GM12864 (cell line): ENCODE measurements at places on chromosomes 3 and 15.

GRCh38 chr3:140586311-140586710 lies 91.6 kb upstream of the TRIM42 start:
- no peak for DNase-seq

- no peak for DNase-seq
Measured at GRCh38 chr3:187006864-187007630, 76.7 kb downstream of the ST6GAL1 start.

DNA sequence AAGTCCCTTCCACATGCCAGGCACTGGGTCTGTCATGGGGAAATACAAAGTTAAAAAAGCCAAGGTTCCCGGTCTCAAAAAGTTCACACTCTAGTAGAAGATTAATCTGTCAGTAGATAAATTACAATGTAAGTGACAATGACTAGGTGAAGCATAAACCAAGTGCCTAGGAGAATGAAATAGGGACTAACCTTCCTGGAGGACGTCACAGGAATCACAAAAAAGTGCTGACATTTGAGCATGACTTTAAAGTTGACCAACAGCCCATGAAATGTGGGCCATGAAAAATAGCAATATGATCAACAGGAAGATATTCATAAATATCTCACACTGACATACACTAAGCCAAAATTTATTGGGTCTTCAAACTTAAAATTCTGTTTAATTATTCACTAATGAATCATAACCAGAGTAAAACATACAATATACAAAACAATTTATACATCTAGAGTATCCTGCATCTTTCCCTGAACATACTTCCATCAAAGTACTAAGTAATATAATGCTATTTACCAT lies 20.0 kb downstream of the COPS2 start:
- no peak for DNase-seq

DNA sequence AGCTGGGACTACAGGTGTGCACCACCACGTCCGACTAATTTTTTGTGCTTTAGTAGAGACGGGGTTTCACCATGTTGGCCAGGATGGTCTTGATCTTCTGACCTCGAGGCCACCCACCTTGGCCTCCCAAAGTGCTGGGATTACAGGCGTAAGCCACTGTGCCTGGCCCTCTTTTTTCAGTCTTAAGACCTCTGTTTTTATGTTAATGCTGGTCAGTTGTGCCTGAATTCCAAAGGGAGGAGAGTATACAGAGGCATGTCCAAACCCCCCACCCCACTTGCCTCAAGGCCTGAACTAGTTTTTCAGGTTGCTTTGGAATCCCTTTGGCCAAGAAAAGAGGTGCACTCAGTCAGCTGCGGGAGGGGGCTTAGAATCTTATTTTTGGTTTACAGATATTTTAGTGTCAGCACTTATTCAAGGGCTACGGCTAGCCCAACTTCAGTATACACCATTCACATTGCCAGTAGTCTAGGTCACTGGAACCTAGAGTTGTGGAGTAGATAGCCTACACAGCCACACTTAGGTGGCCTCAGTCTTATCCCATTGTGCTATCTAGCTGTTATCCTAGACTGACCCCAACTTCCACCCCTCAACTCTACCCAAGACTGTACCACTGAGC lies 128.0 kb upstream of the TPM1 start:
- DNase-seq: no peak

DNA sequence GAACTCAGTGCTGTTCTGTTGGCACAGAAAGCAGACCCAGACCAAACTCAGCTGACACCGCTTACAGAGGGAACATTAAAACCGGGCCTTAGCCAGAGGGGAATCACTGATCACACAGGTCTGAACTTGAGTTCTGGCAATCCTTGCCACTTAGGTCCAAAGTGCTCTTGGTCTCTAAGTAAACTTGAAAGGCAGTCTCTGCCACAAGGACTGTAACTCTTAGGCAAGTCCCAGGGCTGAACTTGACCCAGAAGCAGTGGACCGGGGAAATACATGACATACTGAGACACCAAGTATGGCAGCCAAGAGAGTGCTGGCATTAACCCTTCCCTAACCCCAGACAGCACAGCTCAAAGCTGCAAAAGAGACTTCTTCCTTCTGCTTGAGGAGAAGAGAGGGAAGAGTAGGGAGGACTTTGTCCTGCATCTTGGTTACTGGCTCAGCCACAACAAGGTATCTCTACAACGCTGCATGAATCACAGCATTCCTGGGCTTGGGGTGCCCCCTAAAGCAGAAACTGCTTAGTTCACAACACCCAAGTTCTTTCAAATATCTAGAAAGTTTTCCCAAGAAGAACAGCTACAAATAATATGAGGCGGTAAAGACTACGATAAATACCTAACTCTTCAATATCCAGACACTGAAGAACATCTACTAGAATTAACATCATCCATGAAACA lies 32.5 kb downstream of the NAALADL2 start:
- no peak for DNase-seq

- DNase-seq: no peak
Measured at GRCh38 chr3:177459401-177459800, 262.1 kb upstream of the TBL1XR1 start.

DNA sequence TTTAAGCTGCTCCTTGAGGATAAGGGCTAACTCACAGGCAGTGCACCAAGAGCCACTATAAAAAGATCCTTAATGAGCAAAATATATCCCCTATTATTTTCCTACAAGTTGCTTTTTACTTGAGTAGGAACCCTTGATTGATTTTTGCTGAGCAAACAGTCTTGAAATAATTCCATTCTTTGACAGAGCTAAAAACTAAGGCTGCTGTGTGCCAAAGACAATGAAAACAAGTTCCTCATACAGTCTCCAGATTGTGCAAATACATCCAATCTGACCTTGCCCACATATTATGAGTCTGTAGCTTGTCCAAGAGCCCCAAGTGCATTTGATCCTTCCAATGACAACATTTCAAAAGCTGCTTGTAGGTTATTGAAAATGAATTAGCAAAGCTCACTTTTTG lies 15.0 kb downstream of the PRKAR2A start:
- no peak for DNase-seq

- DNase-seq: no peak
Measured at GRCh38 chr3:37819591-37819990, 42.1 kb upstream of the CTDSPL start.

GRCh38 chr15:34341381-34342212 lies 1.3 kb downstream of the NOP10 start:
- DNase-seq: no peak

GRCh38 chr3:155519078-155519477 lies 225.6 kb upstream of the STRIT1 start:
- no peak for DNase-seq

- DNase-seq: no peak
Measured at GRCh38 chr15:70632491-70633102, 130.8 kb downstream of the UACA start.

GRCh38 chr15:69424748-69425413 lies 10.7 kb downstream of the KIF23 start:
- DNase-seq: no peak

DNA sequence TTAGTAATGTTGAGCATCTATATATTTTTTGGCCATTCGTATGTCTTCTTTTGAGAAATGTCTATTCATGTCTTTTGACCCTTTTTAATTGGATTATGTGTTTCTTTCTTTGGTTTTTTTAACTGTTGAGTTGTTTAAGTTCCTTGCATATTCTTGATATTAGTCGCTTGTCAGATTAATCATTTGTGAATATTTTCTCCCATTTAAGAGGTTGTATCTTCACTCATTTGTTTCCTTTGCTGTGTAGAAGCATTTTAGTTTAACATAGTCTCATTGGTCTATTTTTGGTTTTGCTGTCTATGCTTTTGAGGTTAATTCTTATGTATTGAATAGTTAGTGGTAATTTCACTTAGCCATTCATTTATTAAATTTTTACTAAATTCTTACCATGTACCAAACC lies 283.8 kb downstream of the ZPLD1 start:
- no peak for DNase-seq

DNA sequence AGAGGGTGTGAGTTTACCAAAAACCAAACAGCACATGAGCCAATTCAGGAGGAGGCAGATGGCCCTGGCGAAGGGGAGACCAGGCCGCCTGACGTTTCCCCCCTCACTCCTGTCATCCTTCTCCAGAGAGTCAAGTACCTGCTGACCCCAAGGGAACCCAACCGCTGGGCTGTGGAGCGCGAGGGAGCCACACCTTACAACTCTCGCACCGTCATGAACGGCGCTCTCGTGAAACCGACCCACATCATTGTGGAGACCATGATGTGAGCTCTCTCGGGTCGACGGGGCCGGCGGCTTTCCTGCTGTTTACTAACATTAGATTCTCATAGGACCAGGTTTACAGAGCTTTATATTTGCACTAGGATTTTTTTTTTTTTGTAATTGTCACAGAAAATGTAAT lies 55.4 kb downstream of the GRIP2 start:
- no peak for DNase-seq

DNA sequence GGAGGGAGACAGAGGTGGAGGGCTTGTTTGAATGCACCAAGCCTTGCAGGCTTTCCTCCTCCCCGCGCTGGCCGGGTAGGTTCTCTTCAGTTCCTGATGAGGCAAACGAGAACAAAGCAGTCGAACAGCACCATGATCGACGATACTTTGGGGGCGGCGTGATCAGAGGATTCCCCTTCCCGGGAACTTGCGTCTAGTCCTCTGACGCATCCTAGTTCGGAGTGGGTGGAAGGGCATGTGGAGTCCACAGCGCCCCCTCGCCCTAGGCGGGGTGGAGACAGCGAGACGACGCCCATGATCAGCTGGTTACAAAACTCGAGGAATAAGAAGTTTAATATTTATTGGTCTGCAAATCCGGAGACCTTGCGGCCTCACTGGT lies 452 bp upstream of the SV2B start:
- no peak for DNase-seq

- DNase-seq: peak; percentile 46
Measured at GRCh38 chr3:88150371-88150770, 612 bp downstream of the C3orf38 start.

DNA sequence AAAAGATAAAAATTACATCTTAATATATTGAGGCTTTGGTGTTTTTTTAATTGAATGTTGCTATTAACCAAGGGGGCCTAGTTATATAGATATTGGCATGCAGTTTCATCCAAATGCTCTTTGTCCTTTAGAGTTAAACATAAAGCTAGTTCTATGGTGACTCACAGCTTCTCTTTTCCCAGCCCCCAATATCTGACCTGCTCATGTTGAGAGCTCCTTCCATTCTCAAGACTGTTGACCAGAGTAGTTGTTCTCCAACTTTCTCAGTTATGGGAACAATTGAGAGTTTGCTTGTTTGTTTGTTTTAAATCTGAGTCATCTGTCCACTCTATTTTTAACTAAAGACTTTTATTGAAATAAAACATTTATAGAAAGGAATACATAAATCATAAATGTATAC lies 15.8 kb upstream of the RARB start:
- DNase-seq: no peak

GRCh38 chr3:129867506-129868124 lies 25.9 kb downstream of the TMCC1 start:
- DNase-seq: no peak

DNA sequence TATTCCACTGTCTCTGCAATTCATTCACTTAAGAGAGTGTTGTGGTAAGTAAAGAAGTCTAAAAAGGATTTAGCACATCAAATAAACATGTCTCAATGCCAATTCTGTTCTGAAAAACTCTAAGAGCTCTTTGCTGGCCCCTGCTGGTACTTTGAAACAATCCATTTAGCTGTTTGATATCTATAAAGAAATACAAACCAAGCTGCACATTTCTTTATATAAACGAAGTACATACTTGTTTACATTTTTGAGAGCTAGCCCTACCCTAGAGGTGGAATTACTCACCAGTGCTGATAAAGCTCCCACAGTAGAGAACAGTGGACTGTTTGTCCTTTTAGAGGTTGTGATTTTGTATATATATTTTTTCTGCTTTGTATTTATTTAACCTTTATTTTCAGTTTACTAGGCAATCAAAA lies 75.5 kb downstream of the NEDD4 start:
- no peak for DNase-seq

GRCh38 chr15:89021224-89021623 lies 67.0 kb upstream of the ABHD2 start:
- DNase-seq: no peak

- DNase-seq: no peak
Measured at GRCh38 chr3:159994182-159994581, 5.5 kb downstream of the IL12A start.

DNA sequence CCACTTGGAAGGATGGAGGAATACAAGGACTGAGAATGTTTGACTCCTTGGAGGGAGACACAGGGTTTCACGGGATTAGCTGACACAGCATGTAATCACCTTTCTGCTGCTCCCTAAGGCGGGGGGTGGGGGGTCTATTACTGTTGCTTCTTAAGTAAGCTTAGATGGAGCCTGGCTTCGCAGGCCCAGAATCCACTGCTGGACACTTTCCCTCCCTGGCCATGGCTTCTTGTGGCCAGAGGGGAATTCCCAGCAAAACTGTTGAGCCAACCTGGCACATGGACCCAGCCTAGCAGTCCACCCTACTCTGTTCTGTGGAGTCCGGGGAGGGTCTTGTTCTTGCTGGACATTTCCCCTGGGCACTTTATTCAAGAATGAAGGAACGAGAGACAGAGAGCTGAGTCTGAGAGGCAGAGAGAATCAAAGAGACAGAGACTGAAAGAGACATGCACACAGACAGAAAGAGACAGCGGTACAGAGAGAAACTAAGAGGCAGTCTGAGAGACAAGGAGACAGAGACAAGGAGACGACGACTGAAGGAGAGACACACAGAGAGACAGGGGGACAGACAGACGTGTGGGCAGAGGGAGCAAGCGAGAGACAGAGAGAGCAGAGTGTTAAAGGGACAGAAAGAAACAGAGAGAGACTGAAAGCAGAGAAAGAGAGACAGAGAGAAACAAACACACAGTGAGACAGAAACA lies 55.6 kb upstream of the DLG1 start:
- DNase-seq: no peak

- no peak for DNase-seq
Measured at GRCh38 chr3:4708230-4708629, 215.1 kb downstream of the ITPR1 start.

GRCh38 chr15:74903676-74904075 lies 3.0 kb downstream of the FAM219B start:
- no peak for DNase-seq

- DNase-seq: no peak
Measured at GRCh38 chr3:104244680-104245220, 1122.0 kb upstream of the ALCAM start.

DNA sequence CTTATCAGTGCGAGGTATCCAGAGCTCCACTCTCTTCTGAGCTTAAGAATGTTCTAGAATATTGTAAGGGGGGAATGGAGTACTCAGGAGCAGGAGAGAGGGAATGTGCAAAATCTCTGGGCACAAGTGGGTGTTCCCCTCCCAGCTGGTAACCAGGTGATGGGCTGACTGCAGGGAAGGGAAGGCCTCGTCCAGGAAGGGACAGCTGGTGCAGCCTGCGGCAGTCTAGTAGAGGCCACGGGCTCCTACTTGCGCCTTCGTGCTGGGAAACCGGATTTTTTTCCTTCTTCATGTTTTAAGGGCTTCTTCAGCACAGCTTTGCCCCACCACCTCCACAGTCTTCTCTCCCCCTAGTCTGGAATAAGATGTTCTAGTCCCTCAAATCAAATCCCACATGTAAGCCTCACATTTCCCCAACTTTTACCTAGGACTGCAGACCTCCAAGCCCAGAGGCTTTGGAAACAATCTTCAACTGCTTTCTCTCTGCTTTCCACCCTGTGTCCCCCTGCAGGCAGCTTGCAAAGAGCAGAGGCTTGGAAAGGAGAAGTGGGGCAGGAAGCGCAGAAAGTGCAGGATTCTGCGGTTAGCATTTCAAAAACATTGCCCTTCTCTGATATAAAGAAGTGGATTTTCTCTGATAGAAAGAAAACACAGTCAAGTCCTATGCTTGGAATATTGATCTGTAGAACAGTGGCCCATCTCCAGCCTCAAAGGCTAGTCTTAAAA lies 11.9 kb upstream of the CGNL1 start:
- DNase-seq: no peak

GRCh38 chr3:59654480-59655417 lies 604.9 kb upstream of the CFAP20DC start:
- DNase-seq: no peak

- DNase-seq: no peak
Measured at GRCh38 chr3:177055605-177056571, 141.4 kb downstream of the TBL1XR1 start.
